ENCODE measurements at places on chromosomes 5 and 9.

DNA sequence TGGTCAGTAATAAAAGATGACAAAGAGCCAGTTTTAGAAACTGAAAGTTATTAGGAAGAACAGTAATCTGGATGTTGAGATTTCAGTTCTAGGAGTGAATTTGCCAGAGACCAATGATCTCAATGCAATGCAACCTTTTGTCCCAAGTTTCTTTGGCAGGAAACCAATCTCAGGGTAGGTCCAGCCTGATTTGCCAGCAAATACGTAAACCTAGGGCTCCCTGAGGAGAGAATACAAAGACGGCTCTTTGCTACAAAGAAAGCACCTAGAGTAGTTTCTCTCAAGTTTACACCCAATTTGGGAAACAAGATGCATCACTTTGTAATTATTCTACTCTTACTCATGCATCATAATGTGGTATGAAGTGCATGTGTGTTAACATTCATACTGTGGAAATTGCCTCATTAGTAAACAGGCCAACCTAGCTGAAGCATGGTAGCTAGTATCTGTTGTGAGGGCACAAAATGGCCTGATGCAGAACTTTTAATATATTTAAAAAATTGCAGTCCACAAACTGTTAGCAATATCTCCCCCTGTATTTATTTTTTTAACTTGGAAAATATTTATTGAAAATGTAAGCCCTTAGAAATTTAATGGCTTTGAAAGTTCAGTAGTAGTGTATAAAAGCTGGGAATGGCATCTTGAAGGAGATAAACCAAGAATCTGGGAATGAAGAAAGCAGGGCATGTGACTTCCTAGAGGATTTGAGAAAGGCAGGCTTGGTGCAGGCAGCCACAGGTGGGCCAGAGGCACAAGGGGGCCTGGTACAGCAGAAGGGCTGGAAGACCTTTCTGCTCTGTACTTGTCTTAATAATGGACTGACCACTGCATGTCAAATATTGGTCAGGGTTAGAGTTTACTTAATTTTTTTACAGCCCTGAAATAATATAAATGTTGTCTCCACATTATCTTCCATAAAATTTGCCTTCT, 59.5 kb downstream of the MAST4 start:
- no peak for DNase-seq

DNA sequence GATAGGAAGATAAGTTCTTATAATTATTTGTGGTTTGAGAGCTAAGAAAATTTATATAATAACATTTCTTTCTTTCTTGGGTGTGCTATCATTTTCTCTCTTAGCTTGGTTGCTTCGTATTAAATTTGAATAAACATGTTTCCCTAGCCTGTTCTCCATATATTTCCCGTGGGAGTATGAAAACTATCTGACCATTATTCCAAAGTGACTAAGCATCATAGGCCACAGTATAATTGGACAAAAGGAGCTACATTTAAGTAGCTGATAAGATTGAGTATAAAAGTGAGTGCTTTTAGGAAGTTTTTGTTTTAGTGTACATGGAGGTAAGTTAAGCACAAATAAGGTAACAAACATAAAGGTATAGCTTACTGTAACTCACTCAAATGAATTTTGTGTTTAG, 8.4 kb upstream of the OSMR start:
- DNase-seq = no peak

GRCh38 chr5:61637566-61637965, 305.5 kb downstream of the ZSWIM6 start:
- no peak for DNase-seq

DNA sequence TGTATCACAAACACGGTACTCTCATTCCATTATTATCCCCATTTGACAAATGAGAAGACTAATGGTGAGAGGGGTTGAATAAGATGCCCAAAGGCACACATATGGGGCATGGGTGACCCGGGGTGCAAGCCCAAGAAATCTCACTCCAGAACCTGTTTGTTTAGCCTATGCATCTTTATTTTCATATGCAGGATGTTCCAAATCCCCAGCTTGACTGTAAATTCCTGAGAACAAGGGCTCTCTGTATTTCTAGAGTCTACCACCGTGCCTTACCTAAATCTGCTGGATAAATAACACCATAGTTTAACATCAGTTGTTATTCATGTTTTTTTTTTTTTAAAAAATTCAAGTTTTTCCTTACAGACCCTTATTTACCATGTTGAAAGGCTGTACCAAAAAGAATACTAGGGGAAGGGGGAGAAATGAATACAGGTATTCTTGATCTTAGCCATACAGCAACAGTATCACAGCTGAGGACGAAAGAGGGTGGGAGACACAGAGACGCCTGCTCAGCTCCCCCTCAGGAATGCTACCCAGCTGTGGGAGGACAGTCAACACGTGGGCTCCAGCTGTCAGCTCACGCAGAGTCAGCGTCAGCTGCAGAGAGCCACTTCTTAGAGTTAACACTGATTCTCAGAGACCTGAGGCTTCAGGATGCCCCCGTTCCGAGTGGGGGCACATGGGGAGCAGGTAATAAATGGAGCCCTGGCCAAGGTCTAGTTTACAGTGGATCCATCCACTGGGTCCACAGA, 86.6 kb downstream of the MED27 start:
- DNase-seq = no peak

GRCh38 chr9:83296123-83296522, 233.2 kb upstream of the RASEF start:
- DNase-seq = no peak

DNA sequence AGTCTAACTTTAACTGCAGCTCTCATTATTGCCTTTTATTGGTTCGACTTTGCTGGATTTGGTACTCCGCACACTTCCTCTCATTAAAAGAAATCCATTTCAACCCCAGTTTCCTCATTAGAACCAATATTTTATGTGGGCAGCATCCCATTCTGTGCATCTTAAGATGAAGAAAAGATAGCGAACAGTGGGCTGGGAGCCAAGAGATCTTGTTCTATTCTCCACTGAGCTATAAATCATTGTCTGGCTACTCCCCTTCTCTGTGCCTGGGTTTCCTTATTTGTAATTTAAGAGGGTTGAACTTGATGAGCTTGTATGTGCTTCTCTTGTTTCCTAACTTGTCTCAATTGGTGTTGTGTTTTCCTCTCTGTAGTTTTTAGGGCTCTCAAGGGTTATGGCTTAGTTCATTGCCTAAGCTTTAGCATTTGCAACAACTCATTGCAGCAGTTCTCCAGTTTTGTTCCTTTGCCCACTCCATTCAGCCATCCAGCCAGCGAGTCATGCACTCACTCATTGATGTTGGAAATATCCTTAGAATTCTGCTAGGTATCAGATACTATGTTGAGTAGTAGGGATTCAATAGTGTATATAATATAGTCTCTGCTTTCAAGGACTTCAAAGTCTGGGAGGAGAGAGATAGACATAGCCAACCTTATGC, 273.3 kb upstream of the TNC start:
- DNase-seq = no peak

DNA sequence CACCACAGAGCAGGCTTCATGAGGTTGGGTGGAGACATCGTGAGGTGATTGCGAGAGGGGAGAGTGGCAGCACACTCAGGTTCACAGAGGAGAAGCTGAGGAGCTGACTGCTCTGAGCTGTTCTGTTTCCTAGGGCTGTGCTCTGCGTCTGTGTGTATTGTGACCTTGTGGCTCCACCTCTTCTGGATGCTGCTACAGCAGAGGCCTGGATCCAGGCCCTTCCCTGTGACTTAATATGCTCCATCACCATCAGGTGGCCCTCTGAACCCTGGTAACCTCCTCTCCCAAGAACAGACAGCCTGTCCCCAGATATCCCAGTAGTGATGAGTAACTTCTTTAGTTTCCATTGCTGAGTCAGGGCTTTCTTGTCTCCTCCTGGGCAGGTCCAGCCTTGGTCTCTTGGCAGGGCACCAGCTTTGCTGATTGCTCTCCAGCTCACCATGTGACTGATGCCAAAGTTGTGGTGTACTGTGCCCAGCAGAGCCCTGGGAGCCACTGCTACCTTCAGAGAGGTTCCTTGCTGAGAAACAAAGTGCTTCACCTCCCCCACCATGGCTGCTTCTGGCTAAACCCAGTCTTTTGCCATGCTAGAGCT, 212.8 kb upstream of the CHD1 start:
- DNase-seq = no peak

DNA sequence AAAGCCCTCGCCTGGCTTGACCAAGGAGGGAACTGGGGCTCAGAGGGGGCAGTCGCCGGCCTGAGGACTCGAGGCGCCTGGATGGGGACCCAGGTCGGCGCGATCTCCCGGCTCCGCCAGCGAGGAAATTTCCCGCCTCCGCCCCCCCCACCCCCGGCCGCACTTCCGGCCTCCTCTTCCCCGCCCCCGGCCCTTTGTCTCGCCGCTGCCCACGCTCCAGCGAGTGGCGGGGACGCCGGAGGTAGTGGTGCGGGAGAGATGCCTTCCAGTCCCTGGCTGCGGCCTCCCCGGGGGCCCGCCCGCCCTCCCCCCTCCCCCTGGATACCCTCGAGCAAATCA, 448 bp upstream of the GPRIN1 start:
- no peak for DNase-seq

DNA sequence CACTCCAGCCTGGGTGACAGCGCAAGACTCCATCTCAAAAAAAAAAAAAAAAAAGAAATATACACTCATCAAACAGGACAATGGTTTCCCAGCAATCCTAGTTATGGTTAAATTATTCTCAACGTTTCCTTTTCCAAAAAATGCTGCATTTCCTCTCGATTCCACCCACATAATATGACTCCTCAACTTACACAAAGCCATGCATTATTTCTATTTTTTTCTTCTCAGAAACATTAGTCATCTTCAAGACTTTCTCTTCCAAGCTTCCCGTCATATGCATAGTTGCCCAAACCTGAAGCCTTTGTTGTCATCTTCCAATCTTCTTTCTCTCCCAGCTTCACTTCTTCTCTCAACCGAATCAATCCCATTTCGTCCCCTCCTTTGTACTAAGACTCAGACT, 61.4 kb upstream of the RANBP6 start:
- DNase-seq = no peak

DNA sequence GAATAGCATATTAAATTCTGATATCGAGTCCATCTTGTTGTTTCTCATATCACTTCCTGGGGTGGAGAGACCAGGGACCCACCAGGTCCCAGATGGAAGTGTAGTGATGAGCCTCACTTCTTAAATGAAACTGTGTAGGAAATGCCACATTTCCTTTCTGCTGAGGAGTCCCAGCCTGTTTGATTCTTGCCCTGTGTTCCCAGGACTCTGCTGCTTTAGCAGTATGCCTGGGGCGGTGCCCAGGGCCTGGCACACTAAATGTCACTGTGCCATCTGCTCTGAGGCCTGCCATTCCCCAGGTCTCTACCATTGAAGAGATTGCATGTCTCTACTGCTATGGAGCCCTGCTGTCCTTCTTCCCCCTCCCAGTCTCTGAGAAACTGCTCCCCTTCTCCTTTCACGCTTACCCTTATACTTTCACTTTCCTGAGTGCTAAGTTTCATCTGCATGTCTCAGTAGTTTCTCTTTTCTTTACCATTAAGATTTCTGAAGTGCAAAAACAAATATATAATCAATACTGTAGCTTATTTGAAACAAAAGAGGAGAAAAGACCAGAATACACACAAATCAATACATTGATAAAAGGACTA, 260.4 kb downstream of the GABRB2 start:
- DNase-seq = no peak

DNA sequence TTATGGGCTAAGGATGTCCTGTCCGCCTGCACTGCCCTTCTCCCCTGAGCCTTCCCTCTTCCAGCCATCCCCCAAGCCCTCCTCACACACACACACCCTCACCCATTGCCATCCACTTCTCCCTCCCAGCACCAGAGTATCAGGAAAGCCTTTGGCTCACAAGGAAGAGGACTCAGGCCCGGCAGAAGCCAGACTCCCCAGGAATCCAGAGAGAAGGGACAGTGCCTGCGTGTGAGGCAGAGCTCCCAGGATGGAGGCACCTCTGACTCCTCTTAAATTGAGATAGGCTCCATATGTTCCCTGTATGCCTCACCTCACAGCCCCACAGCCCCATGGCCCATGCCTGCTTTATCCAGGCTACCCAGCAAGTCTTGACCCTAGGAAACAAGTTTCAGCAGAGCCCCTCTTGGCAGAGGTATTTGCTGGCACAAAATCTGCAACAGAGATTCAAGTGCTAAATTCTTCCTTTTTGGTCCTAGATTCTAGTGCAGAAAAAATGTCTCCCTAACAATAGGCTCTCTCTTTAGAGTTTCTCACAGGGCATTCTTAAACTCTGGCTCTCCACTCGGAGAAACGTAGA, 761 bp downstream of the IL17B start:
- DNase-seq = no peak

DNA sequence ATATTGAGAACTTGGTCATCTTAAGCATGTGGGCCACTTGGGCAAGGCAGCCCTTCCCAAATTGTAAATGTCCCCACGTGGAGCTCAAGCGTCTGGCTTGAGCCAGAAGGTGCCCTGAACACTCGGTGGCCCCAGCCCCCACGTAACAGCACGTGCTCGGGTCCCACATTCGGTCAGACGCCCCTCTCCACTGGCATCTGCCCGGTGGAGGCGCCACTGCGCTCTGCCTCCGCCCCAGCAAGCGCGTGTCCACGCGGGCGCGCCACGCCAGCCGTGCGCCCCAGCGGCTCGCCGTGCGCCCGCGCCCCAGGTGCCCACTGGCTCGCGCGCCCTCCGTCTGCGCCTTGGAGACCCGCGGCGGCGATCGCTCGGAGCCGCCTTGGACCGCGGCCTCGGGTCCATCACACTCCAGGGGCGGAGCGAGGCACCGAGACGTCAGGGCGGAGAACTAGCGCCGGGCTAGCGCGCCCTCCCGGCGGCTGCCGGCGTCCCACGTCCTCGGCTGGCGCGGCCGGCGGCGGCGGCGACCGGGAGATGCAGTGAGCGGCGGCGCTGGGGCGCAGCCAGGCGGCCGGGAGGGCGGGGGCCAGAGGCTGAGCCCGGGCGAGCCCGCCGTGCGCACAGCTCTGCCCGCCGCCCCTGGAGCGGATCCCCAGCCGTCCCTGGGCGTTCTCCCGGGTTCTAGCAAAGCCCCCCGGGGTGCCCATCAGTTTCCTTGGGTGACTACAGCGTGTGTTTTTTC, at the start of gene PALM2AKAP2:
TSS of gene PALM2AKAP2 (plus strand) at position 488 of the 742 bp plus-strand sequence. CDS start 291 bp downstream, outside the sequence.
- DNase-seq = no peak

DNA sequence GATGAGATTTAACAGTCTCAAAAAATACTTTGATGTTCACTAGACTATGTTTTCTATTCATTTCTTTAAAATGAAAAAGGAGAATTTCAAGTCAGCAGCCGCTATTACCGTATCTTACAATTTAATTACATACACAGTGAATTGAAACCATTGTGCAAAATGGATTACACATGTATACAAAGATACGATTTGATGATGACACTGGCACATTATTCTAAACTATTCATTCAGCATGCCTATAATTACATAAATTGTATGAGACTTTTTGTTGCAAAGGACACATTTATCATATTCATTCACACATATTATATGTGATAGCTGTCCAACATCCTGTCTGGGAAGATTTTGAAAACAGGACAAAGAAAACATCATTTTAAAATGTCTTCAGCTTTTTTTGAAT, 118.3 kb upstream of the VCAN start:
- no peak for DNase-seq

DNA sequence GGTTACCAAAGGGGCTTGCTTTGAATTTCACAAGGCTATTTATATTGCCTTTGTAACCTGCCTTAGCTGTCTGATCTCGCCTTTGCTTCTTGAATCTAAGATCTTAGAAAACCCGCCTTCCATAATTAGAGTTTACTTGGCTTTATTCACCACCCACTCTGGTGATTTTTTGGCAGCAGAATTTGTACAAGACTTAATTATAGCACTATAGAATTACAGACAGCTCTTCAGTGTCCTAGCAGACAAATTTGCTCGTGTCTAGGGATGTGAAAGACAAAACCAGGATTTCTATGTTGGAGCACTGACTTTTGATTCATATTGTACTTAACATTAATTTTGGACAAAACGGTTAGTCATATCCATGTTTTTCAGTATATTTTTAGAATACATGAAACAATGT, 306.6 kb downstream of the ADGRV1 start:
- DNase-seq = no peak

All from MV-4-11 (cell line).